ENCODE measurements at places on chromosomes 12 and 14.

DNA sequence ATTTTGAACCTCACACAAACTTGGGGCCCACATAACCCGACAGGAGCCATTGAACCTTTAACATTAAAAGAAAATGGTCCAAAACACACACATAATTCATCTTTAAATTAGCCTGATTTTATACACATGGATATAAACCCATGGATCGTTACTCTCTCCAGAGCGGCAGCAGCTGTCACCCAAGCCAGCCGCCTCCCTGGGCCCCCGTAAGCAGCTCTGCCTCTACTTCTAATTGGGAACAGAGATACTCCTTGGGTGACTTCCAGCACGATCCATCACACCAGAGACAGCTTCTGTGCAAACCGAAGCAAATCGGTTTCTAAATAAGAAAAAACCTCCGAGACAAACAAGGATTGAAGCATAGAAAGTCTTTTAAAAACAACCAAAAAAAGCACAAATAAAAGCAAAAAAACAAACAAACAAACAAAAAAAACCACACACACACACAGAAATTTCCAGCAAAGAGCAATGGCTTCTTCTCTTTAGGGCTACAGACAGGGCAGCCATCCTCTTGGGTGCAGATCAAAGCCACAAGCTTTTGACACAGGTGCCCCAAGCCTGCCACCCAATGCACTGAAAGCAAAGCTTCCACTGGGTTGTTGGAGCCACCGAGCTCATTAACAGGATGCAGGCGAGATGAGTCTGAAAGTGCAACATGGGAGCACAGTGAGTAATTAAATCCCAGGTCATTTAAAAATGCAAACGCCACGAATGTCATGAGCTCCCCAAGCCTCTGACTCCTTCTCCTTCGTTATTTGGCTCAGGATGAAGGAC, 156.9 kb downstream of the DPF3 start:
- DNase-seq = peak; percentile 53

GRCh38 chr14:89399594-89400068, 17.4 kb downstream of the FOXN3 start:
- DNase-seq = no peak

DNA sequence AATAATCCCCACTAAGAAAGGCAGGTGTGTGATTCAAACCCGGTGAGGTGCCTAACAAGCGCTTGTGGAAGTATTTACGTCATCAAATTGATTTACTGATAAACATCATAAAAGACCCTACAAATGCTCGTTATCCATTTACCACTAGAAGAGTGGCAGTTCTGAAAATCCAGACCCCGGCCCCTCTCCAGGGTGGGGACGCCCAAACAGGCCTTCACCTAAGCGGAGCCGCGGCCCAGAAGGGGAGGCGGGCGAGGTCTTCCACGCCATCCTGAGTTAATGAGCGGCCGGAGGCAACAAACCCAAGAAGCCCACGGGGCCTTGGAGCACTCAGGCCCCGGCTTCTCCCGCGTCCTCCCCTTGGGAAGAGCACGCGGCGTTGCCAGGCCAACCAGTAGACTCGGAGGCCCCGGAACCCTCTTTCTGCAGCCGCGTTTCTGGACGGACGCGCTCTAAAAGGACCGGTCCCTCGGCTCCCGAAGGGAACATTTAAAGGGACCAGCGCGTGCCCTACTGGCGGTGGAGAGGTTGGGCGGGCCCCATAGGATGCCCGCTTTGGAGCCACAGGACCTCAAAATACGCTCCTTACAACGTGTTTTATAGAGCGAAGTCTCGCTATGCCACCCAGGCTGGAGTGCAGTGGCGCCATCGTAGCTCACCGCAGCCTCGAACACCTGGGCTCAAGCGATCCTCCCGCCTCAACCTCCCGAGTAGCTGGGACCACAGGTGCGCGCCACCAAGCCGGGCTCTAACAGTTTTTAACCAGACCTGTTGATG, 3.5 kb downstream of the PTPN21 start:
- peak; percentile 88 for DNase-seq

DNA sequence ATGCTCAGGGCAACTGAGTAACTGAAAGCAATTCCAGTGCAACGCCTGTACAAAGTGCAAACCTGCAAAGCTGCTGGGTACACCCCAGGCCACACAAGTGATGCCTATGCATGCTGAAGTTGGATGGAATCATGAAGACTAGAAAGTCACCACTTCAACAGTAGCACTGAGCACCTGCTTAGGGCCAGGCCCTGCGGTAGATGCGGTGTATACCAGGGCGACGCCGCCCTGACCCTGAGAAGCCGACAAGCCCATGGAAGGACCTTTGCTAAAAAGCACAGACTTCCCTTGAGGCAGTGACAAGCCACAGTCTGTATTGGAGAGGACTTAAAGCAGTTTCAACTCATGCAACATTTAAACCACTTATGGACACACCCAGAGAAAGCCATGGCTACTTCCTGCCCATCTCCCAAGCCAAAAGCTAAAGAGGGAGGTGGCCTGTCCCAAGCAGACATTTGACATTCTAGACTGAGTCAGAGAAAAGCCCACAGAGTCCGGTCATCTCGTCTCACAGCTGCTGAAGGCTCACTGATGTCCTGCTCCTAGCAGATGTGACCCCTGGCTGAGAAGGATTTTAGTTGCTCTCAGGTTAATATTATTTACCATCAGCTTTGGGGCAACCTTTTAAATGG, 843.9 kb upstream of the TMEM132C start:
- no peak for DNase-seq

- DNase-seq = no peak
Observed at GRCh38 chr12:65532764-65533163, 254.3 kb downstream of the MSRB3 start.

DNA sequence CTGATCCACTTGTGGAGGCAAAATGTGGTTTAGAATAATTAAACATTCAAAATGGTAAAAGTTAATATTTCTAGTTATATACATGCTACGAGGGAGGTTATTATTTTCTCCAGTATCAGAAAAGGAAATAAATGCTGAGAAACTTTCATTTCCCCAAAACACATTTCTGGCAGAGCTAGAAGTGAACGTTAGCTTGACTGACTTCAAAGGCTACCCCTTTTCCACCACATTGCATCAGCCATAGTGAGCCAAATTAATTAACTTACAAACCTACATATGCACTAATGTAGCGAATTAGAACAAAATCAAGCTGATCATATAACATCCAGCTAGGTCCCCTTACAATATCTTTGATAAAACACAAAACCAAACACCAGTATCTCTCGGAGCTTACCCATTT, 49.3 kb upstream of the RERGL start:
- DNase-seq = no peak

GRCh38 chr12:62166525-62166924, 93.7 kb upstream of the USP15 start:
- no peak for DNase-seq

- DNase-seq = no peak
Observed at GRCh38 chr12:117005417-117006046, 93.7 kb downstream of the TESC start.

DNA sequence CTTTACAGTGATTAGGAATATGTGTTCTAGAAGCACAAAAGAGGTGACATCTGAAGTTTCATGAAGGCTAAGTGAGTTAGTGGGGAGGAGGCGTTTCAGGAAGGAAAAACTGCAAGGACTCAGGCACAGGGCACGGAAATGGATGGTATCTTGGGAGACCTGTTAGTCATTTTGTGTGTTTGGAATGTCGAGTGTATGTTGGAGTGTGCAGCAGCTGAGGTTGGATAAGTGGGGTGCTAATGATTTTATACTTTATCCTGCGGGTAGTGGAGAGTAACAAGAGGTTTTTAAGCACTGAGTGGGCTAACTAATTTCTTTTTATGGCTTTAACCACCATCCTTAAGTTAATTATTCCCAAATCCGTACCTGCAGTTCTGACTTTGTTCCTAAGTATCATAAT, 571.5 kb upstream of the FBXO33 start:
- DNase-seq = no peak

GRCh38 chr14:72516936-72517700, 376.8 kb downstream of the DPF3 start:
- peak; percentile 69 for DNase-seq

GRCh38 chr14:78566859-78567172, 396.6 kb downstream of the NRXN3 start:
- no peak for DNase-seq

GRCh38 chr14:56131004-56131864, 13.0 kb downstream of the PELI2 start:
- no peak for DNase-seq

GRCh38 chr14:56199982-56200577, 81.9 kb downstream of the PELI2 start:
- DNase-seq = no peak

DNA sequence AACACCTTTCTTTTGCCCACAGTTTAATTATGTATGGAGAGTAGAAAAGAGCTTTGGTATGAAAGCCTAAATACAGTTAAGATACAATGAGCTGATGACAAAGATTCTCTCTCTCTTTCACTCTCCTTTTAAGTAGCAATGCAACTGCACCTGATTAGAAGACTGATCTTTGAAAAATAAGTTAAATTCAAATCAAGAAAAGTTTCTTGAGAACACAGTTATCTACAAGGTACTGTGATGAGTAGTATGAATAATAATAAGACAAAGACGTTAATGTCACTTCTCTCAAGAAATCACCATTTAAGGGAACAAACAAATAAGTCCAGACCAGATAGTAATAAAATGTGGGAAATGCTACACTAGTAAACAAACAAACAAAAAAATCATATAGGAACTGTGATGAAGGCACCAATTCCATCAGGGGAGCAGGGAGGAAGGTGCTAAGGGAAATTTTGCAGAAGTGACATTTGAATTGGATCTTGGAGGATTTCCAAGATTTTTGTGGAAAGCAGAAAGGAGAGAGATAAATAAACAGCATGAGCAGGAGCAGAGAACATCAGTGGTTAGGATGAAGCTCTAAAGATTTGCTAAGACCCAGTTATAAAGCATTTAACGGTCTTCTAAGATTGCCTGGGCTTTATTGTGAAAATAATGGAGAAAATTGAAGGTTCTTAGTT, 65.2 kb upstream of the STK38L start:
- DNase-seq = no peak

GRCh38 chr12:2588345-2588744, 206.4 kb upstream of the FKBP4 start:
- DNase-seq = no peak

- DNase-seq = no peak
Observed at GRCh38 chr14:34983786-34984185, 994 bp downstream of the SRP54 start.

DNA sequence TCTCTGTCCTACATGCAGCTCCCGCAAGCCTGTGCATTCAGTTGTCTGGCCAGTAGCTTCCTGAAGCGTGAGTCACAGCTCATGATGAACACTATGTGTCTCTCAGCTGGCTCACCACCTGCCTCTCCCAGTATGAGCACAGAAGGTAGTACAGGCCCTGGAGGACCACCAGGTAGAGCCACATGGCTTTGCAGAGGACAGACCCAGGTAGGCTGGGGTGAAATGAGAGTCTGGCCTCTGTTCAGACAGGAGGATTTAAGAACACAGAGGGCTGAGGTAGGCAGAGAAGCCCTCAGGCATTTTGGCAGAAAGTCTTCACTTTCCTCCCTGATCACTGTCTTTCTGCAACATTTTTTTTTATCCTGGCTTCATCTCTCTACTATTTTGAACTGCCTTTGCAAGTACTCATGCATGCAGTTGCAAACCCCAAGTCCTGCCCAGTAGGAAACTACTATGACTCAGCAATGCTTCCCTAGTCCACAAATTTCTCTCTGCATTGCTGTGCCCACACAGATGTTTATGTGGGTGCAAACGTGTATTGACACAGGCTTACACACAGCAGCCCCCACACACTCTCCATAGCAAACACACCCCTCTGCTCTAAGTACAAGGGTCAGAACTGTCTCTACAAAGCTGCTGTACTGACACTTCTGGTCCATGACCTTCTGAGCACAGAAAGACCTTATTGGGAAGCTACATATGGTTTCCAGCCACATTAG, 7.2 kb upstream of the SDR9C7 start:
- DNase-seq = no peak

DNA sequence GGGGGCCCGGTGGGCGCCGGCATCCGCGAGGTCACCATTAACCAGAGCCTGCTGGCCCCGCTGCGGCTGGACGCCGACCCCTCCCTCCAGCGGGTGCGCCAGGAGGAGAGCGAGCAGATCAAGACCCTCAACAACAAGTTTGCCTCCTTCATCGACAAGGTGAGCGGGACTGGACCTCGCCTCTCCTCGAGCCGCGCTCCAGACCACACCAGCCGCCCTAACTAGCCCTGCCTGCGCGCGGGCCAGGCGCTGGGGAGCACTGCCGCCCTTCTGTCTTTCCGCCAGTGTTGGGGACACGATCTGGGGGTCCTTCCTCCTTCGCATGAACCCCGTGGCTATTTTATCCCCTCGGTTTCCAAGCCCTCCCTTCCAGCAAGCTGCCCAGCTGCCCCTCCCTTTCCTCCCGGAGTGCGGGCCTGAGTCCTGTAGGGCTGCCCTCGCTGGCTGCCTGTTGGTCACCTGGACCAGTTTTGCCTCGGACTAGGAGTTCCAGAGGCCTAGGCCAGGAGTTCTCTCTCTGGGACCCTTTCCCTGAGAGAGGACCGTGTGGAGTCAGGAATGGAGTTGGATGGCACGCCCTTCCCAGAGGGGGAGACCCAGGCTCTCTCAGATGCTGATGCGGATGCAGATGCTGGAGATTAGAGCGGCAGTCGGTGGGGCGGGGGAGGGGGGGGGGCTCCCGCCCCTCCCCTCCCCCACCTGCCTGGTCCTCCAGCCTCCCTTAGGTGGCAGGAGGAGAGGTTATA, 592 bp downstream of the KRT7 start:
- DNase-seq = no peak

DNA sequence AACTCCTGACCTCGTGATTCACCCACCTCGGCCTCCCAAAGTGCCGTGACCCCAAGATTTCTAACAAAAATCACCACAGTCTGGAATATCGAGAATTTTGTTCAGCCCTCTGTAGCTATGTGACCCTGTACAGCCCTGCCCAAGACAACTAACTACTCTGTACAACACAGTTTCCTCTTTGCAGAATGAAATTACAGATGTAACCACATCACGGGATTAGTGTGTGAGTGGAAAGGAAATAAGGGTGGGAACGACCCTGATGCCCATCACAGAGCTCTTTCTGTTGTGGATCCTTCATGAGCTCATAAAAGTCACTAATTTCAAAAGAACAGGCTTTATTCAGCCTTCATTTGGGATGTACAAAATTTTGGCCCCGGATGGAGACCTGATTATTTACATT, 50.5 kb upstream of the KRR1 start:
- no peak for DNase-seq

DNA sequence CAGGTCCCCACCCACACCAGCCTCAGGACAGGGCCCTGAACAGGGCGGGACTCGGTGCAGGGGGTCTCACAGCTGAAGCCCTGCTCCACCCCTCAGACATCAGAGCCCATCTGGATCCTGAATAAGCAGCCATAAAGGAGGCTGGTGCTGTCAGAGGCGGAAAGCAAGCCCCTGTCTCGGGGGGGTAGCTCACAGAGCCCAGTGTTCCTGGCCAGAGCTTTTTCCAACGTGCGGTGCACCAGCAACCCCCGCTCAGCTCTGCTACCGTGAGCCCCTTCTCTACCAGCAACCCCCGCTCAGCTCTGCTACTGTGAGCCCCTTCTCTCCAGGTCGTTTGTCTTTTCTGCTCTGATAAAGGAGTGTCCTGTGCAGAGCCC, 136.5 kb upstream of the SFSWAP start:
- no peak for DNase-seq
